ENCODE measurements at places on chromosomes 7 and 10. TPM values are rescaled to one million over a fixed set of nuclear protein-coding genes. Genes with fewer than 3 reads are reported as not detected.

- DNase-seq = no peak
These were observed 28.4 kb downstream of the GTF2IRD1 start for GRCh38 chr7:74482197-74482467.

- DNase-seq = no peak
These were observed 60.4 kb downstream of the MEOX2 start for GRCh38 chr7:15626041-15626440.

- DNase-seq = peak; percentile 10
These were observed 71.7 kb downstream of the TMEM178B start for GRCh38 chr7:141145630-141145982.

GRCh38 chr7:158321056-158321700 is 266.4 kb downstream of the PTPRN2 start:
- no peak for DNase-seq

DNA sequence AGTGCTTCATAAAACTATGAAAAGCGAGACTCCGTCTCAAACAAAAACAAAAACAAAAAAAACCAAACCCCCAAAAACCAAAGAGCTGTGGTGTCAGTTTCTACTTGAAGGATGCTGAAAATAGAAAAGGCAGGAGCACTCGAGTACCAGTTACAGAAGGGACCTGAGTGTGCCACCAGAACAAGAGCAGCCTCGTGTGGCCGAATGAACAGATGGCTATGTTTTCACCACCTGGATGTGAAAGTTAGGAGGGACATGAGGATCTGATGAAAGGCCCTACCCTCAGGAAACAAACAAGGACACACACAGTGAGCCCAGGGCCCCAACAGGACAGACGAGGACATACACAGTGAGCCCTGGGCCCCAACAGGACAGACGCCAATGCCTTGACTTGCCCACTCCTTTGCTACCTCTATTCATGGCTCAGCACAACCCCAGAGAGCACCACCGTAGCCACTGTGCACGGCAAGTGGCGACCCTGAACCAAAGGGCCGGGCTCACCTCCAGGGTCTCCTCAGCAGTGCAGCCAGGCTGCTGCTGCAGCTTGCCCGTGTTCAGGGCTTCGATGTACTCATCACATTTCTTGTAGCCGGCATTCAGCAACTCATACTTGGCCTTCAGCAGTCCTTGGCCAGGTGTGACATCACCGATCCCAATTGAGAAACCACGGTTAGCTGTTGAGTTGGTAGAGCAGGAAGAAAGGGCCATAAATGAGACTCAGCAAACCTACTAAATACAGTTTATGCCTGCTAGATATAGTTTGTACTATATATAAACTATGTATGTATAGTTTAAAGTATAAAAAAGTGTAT is 24.9 kb downstream of the POLR3A start:
- DNase-seq = no peak

DNA sequence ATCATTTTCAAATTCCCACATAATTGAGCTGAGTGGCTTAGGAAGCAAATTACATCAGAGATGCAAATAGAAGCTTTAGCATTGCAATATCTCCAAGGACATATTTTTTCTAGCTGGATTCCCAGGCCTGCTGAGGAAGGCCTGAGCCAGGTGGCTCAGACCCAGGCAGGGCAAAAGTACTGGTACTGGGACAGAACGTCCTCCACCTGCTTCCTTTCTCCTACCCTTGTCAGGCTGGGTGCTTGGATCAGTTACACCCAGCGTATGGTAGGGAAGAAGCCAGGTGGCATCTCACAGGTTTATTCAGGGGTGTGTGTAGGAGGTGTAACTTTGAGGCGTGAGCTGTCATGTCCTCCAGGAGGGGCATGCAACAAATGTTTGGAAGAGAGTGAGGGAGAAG is 3.0 kb upstream of the PANK1 start:
- DNase-seq = no peak

DNA sequence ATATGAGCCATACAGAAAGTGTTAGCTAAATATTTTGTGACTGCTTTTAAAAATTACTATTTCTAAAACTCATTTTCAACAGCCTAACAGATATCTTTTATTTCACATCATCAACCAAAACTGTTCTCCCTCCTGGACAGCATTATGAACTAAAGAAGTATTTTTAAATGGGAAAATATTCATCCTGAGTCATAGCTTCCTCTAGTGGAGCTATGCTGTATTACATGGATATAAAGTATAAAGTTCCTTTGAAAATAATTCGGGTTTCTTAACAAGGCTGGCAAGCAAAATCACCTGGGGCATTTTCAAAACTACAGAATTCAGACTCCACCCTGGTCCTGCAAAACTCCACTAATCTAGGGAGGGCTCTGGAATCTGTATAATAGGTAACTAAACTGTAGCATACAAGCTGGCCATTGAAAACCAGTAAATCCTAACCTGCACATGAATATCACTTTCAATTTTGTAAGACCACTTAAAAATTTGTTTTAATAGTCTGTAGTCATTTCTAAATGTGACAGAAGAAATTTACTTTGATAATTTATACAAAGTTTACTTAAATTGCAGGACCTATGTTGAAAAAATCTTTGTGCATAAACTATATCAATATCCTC is 53.5 kb downstream of the SCIN start:
- DNase-seq = peak; percentile 32

- DNase-seq = no peak
These were observed 72.0 kb downstream of the KAT6B start for GRCh38 chr10:74898201-74898976.

GRCh38 chr10:117991701-117992100 is 55.0 kb downstream of the RAB11FIP2 start:
- no peak for DNase-seq

GRCh38 chr10:63636812-63637211 is 115.6 kb downstream of the REEP3 start:
- no peak for DNase-seq

DNA sequence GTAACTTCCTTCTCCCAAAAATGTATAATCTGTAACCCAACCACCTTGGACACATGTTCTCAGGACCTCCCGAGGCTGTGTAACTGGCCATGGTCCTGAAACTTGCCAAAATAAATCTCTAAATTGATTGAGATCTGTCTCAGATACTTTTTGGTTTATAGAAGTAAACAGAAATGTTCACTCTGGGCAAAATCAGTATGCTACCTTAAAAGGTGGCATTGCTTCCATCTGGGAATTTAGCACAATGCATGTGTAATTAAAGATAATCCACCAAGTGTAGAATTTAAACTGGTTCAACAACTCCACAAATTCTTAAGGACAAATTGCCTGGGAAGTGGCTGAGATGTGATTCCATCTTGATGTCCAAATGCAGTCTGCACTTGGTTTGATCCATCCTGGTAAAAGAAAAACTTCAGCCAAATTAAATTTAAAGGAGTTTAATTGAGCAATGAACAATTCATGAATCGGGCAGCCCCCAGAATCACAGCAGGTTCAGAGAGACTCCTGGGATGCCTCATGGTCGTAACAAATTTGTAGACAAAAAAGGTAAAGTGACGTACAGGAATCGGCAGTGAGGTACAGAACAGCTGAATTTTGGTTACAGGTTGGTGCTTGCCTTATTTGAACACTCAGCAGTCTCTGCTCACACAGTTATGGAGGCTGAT is 102.6 kb upstream of the PFKP start:
- no peak for DNase-seq

DNA sequence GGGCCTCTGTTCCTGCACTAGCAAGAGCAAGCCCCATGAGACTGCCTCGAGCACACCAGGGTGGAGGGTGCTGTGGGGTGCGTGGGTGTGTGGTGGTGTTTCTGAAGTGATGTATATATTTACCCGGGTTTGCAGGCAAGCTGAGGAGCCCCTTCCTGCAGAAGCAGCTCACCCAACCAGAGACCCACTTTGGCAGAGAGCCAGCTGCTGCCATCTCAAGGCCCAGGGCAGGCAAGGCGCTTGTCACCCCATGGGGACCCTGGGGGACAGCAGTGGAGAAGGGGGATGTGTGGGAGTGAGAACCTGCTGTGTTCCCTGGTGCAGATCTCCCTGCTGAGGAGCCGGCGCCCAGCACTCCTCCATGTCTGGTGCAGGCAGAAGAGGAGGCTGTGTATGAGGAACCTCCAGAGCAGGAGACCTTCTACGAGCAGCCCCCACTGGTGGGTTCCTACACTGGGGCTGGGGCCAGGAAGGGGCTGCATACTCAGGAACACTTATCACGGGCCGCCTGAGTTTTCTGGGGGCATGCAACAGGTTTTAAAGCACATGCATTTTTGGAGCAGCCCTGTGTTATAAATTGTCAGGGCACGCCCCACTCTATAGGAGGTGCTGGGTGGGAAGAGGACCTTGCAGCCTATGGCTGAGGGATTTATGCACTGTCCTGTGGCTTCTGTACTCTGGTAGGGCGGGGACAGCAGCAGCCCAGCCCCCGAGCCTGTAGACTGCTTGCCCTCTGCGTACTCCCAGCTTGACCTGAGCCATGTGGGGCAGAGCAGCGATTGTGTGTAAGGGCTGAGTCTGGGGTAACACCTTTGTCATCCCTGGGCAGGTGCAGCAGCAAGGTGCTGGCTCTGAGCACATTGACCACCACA is 5.9 kb downstream of the PGAM2 start:
- DNase-seq = no peak

- DNase-seq = peak; percentile 15
These were observed 2.9 kb downstream of the PKD2L1 start for GRCh38 chr10:100327007-100327717.

GRCh38 chr10:119166564-119166963 is 1.1 kb upstream of the SFXN4 start:
- no peak for DNase-seq

GRCh38 chr10:28425422-28425821 is 107.5 kb upstream of the WAC start:
- no peak for DNase-seq

DNA sequence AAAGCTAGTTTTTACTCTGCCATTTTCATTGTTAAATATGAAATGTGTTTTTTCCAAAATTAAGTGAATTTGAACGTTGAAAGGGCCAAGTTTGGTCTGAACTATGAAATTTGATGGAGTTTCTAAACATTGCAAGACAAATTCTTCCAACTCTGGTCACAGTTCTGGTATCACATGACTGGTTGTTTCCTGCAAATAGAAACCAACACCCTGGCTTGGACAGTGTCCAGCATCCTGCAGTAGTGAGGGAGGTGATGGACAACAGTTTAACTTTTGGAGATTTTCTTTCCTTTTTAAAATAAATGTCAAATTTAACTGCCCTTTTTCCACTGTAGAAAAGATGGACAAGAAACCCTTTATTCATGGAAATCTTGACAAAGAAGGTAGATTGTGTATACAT is 54.8 kb upstream of the AGBL3 start:
- DNase-seq = no peak

- peak; percentile 72 for DNase-seq
These were observed 6.5 kb downstream of the MDH2 start for GRCh38 chr7:76054123-76055120.

DNA sequence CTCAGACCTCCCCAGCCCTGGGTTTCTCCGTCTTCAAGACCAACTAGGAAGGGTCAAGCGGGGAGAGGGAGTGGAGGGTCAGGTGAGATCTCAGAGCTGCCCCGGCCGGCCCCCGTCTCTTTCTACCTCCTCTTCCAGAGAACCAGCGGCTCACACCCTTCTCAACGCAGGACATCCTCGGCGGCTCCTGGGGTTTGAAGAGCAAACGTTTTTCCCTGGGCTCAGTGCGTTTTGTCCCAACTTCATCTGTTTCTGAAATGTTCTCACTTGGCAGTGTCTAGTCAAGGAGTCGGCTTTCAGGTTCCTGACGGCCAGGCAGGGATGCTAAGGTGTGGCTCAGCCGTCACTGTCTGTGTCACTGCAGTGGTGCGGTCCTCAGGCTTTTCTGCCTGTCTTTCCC is 416.4 kb upstream of the FOXK1 start:
- no peak for DNase-seq

GRCh38 chr7:156772725-156773124 is 120.3 kb downstream of the LMBR1 start:
- DNase-seq = no peak

GRCh38 chr7:8177109-8177933 is 84.6 kb downstream of the ICA1 start:
- no peak for DNase-seq

Gene LIPM
- not detected for total RNA-seq

Gene TMEM270
- not detected for total RNA-seq

Gene WNT16
- 0.20 TPM for total RNA-seq

Gene CFAP58
- 0.33 TPM for total RNA-seq

Gene GPR22
- not detected for total RNA-seq

Gene SPDYE1
- not detected for total RNA-seq

Gene CALN1
- total RNA-seq = not detected

Gene MAGI2
- 9.6 TPM for total RNA-seq

Gene ACHE
- total RNA-seq = 0.24 TPM

Gene C10orf105
- not detected for total RNA-seq

Gene POMZP3
- total RNA-seq = 32.5 TPM

Gene GRID1
- not detected for total RNA-seq

Gene LRRD1
- total RNA-seq = not detected

Gene WASL
- 29.6 TPM for total RNA-seq

Gene RHOBTB1
- 10.1 TPM for total RNA-seq

Gene EN2
- total RNA-seq = not detected

Gene CYP2C19
- not detected for total RNA-seq

Gene SERPINE1
- total RNA-seq = 1,609 TPM

Gene C10orf53
- total RNA-seq = not detected

Gene SFRP4
- total RNA-seq = not detected
